ENCODE measurements at places on chromosomes 2 and 18.

DNA sequence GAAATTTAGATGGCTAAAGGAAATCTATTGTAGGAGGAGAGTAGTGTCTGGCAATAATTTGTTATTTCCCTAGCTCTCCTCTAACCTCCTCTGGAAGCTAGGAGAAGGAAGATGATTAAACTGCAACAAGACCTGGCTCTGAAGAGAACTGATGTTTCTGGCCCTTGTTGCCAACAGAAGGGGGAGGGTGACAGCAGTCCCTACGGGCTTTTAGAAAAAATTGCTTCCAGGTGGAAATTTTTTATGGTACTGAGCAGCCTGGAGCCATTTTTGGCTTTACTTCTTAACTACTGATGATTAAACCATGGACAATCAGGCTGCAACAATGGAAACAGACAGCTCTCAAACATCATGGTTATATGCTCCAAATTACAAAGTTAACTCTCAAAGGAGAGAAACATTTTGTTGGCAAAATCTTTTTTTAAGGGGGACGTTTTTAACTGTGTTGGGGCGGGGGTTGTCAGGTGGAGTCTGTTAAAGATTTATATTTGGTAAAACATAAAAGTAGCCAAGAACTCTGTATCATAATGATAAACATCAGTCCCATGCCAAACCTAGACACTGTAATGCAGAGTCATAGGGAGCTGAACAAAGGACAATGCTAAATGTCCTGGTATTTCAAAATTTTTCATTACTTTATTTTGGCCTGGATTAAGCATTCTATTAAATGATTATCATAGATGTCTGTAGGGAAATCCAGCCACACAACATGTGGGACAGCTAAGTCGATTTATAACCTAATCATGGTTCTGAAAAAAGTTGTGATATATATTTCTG lies 70.0 kb downstream of the EXOC6B start:
- no peak for DNase-seq

DNA sequence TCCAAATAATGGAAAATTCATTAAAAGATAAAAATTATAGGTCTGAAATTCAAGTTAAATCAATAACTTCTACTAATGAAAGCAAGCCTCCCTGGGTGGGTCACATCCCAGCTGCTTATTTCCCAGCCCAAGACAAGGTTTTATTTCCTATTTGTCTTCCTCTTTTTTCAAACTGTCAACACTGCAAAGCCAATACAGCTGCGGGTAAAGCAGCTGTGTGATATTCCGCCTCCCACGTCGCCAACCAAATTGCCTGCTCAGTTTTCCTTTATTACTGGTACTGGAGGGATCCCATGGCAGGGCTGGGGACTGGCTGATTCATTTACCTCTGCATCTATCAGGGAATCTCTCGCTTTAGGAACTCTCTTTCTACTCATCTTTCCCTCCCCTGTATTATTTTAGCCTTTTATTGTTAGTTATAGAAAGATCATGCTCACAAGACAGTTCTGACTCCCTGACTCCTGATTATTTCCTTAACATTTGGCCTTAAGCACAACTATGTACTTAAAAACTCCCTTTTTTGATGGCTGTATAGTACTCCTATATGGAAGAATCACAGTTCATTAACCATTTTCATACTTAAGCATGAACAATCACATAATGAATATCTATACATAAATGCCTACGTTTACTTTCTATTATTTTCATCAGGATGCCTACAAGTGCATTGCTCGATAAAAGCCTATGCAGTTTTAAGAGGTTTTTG lies 253.1 kb downstream of the CDCA7 start:
- DNase-seq: no peak

DNA sequence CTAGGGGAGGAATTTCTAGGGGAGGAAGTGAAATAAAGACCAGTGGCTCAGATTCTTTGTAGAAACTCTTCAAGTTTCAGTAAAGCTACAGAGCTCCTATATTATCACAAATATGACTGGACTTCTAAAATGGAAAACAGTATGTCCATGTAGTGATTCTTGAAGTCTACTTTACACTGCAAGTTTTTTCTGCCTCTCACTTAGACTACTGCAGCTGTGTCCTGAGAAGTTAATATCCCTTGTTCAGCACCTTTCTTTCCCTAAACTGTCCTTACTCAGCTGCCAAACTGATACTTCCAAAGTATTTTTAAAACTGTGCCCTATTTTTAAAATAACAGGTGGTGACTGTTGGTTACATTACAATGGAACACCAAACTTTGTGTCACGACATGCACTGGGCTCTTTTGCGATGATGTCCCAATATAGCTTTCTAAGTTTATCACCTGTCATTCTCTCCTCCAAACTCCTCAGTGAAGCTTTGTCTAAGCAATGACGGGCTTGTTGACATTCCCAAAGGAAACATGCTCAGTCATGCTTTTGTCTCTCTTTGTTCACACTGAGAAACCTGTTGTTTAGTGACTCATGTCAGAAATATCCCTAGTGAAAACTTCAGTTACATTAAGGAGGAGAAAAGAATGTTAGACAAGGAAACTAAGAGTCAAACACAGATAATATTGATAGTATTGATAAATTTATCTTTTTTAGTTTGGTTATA lies 341.1 kb downstream of the ARL6IP6 start:
- DNase-seq: no peak

DNA sequence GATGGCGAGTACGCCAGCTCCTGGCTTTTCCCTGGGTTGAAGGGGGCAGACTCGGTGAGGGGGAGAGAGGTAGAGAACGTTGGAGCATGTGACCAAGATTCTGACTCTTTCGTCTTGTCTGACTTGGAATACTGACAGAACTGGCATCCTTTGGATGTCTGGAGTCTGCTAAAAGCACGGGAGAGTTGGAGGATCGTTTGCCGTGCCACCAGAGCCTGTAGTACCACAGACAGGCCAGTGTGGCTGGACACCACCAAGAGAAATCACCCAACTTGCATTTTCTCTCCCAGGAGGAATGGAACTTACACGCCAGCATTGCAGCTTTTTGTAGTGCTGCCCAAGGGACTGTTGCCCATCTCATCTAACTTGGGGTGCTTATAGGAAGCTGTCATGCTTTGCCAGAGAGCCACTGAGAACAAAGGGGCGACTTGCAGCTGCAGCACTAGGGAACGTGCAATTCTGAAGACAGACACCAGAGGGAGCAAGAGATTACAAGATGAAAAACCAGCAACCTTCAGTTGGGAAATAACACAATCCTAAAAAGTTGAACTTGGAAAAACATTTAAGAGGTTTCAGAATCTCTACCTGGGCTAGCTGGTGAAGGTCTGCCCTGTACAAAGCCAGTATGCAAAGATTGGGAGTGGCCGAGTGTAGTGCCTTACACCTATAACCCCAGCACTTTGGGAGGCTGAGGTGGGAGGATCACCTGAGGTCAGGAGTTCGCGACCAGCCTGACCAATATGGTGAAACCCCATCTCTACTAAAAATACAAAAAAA lies 24.1 kb downstream of the PSMG2 start:
- peak; percentile 34 for DNase-seq

DNA sequence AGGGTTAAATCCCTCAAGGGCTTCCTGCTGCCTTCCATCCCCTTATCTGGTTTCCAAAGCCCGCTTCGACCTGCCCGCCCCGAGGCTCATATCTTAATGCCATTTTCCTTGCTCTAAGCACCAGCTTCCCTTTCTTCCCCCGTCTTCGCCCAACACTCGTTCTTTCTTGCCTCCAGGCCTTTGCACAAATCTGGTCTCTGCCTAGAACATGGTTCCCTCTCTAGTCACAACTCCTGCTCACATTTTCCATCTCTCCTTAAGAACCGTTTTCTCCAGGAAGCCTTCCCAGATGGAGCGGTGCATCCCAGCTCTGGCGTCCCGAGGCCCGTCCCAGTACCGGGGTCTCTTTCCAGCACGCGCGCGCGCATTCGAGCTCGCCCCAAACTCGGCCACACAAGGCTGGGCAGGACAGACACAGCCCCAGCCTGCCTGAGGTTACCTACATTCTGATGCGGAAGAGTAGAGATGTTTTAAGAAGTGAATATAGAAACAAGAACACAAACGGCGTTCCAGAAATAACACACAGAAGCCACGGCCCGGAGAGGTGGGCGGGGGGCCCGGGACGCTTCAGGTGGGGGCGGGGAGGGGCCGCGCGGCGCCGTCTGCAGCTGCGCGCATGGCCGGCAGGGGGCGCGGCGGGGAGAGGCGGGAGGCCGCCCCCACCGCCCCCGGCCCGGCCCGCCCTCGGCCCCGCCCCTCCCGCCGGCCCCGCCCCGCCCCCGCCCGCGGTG lies at the start of gene DGKD:
TSS of gene DGKD (plus strand) at position 726 of the 731 bp plus-strand sequence. CDS start 25 bp downstream, outside the sequence.
- DNase-seq: peak; percentile 46

- no peak for DNase-seq
Measured at GRCh38 chr2:106932644-106933043, 46.7 kb upstream of the ST6GAL2 start.

- DNase-seq: no peak
Measured at GRCh38 chr2:209471037-209471436, 47.2 kb downstream of the MAP2 start.

GRCh38 chr2:76516861-76517573 lies 806.3 kb upstream of the GCFC2 start:
- no peak for DNase-seq

DNA sequence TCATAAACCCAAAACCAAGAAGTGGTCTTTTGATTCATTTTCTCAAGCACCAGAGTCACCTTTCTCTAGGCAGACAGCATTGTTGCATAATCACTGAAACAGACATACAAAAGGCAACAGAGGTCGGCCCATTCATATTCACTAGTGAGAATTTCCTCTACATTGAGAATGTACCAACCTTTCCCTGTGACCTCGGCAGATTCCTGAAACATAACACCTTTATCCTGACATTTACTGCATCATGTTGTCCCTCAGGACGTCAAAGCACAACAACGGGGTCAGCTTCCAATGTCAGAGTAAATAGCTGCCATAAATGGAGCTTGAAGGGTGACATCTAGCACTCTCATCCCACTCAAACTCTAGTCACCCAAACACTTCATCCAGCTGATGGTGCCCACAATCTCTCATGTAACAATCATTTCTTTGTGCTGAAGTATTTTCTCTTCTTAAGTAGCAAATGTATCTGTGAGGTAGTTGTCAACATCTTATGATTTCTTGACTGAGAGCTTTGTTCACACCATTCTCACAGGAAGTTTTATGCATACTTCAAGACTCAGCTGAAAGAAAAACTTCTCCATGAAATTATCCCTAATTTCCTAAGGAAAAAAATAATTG lies 802.6 kb upstream of the CHAC2 start:
- DNase-seq: no peak

DNA sequence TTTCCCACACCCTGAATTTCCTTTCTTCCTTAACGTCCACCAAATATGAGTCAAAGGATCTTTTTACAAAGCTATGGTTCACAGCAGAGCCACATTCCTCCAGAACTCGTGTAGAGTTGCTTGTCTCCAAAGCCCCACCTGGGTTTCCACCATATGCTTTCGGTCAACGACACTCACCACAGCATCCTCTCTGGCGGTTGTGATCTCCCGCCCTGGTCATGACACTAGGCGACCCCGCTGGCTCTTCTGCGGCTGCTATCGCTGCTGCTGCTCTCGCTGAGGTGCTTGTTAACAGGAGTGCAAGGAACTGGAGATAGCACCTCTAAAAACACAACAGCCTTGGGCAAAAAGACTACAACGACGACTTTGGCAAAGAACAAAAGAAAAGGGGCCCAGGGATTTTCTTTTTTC lies 340 bp downstream of the SLC40A1 start:
- DNase-seq: no peak

- DNase-seq: no peak
Measured at GRCh38 chr2:71678874-71679273, 225.5 kb downstream of the DYSF start.

DNA sequence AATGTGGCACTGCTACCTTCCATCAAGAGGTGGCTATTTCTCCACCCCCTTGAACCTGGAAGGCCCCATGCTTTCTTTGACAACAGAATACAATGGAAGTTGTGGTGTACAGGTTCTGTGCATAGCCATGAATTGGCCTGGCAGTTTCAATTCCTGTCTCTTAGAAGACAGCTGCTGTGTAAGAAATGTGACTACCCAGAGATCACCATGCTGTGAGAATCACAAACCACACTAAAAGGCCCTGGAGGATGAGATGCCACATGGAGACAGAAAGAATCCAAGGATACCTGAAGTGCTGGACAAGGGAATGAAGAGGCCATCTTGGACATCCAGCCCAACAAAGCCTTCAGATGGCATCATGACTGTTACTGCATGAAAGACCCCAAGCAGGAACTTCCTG lies 47.7 kb upstream of the EHBP1 start:
- DNase-seq: no peak

GRCh38 chr2:68404164-68404563 lies 39.1 kb downstream of the PLEK start:
- DNase-seq: no peak

GRCh38 chr2:169258045-169258601 lies 104.2 kb downstream of the LRP2 start:
- no peak for DNase-seq

DNA sequence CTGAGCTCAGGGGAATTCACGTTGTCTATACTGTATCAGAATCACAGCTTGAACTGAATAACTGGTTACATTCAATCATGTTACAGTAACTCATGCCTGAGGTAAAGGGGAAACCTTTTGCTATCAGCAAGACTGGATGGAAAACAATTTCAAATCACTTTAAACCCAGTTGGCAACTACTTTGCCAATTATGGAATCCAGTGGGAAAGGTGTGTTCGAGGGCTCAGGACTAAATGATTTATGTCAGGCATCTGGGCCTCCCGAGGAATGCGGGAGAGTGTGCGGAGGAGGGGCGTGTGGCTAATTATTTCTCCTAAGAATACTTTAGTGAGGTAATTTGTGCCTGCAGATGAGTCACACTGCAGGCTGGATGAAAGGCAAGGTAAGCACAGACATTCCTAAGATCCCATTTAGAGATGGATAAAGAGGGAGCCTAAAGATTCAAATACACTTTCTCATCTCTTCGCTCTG lies 100.1 kb downstream of the HRH4 start:
- DNase-seq: no peak

DNA sequence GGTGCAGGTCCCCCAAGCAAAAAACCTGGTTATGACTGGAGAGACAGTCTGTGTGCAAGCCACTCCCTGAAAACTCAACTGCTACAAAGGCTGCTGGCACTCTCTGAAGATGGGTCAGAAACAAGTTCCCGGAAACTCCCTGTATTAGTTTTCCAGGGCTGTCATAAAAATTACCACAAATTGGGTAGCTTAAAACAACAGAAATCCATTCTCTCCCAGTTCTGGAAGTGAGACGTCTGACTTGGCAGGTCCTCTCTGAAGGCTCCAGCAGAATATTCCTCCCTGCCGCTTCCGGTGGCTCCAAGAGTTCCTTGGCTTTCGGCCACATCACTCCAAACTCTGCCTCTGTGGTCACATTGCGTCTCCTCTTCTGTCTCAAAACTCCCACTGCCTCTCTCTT lies 30.1 kb upstream of the SERPINE2 start:
- no peak for DNase-seq

GRCh38 chr2:83900862-83901261 lies 558.2 kb downstream of the SUCLG1 start:
- no peak for DNase-seq

DNA sequence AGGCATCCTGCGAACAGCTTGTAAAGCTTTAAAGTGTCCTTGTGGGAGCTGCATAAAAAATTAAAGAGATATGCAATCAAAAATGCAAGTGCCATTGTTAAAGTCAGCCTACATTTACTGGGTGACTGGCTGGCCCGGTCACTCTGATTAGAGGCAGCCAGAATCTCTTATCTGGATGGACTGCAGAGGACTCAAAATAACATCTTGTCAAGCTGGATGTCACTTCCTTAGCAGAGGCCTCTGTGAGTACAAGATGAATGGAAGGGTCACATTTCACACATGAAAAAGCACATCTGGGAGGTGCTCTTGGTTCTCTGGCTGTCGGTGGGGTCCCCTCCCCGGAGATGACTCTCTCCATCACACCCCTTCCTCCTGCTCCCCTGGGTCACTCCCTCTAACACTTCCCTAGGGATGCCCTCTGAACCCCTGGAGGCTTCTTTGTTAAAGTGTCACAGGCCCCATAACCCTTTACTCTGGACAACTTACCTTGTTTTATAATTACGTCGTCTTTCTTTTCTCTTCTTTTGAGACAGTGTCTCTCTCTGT lies 122.1 kb downstream of the SH3BP4 start:
- DNase-seq: no peak

All from GDM1 (cell line).